ENCODE measurements at places on chromosomes 1 and 21.

GRCh38 chr1:200228081-200228480 is 181.8 kb downstream of the ZNF281 start:
- no peak for DNase-seq

GRCh38 chr1:75901371-75901770 is 30.8 kb downstream of the ASB17 start:
- DNase-seq, result no peak

DNA sequence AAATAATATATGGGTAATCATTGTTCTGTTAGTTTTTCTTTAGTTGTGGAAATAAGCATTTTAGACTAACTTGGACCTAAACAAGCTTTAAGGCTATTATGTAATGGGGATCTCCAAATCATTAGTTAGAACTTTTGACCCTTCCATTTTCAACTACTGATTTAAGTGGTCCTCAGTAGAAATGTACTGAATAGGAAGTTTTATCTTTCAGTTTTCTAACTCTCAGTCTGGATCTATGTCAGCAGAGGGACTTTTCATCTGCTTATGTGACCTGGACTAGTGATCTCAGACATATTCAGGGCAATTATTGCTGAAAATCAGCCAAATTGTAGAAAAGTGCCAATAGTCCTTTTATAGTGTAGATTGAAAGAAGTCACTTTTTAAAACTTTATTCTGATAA is 56.0 kb downstream of the SASS6 start:
- no peak for DNase-seq

- no peak for DNase-seq
Measured at GRCh38 chr1:181794332-181794731, 267.2 kb downstream of the ZNF648 start.

DNA sequence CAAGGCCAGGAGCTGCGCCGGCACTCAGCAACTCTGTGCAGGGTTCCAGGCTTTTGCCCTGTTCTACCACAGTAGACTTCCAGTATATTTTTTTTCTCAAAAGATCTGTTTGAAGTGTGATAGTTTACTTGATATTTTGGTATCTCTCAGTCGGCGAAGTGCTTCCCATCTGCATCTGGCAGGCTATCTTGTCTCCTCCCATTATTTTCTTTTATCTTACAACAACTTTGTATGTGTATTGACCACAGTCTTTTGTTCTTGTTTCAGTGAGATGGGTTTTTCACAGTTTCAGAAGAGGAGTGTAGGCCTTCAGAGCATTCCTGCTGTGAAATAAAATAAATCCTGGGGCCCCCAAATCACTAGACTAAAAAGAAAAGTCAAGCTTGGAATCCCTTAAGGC is 292.9 kb downstream of the PTGER3 start:
- DNase-seq, result no peak

DNA sequence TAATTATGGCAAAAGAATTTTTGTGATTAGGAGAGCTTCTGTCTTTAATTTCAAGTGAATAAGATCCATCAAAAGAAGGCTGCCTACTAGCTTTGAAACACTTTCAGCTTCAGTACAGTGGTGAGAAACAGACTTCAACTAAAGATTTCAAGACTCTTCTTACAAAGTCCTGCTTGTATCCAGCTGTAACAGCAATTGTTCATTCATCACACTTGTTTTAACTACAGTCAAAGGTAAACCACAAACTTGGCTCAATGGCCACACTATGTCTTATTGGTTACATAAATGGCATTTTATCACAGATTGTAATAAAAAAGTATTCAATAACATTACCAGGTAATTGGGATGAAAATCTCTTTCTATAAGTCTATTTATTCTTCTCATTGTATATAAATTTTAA is 59.2 kb downstream of the WARS2 start:
- DNase-seq, result no peak

DNA sequence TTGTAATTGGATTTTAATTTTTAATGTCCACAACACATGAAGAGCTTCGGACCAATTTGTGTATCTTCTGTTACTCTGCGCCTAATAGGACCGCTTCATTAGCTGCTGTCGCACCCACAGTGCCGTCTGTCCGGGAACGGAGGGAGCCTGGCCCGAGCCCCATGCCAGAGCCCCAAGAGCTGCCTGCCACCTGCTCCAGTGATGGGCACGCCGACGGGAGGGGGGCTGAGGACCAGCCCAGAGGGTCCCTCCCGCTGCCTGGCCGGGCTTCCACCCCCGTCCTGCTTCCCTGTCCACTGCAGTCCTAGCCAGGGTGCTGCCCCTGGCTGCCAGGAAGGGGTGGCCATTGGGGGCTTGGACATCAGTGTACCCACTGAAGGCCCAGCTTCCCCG is 30.3 kb upstream of the PLCH2 start:
- no peak for DNase-seq

DNA sequence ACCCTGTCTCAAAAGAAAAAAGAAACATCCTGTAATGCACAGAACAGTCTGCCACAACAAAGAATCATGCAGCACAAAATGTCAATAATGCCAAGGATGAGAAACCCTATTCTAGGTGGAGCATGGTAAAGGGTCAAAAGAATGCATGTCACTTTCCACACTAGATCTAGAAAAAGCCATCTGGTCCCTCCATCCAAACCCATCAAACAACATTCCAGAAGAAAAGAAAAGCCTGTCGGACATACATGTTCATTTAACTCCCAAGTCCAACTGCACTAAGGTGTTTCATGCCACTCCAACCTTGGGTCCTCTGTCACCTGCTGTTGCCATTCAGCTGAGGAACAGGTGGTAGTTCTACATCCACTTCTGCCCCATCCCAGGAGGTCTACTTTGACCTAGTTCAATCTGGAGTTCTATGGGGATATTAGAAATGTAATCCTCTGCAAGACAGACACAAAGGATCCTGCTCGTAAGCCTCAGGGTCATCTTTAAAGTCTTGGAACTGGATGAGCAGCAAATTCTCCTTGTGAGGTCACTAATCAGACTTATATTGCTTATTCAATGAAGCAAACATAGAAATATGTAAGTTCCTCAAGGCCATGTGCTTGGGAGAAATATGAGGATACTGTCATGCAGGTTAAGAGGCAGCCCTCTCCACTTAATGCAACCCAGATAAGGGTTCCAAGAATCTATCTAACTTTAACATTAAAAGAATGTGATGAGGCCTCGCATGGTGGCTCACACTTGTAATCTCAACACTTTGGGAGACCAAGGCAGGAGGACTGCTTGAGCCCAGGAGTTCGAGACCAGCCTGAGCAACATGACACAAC is 3.7 kb downstream of the DEDD start:
- no peak for DNase-seq

DNA sequence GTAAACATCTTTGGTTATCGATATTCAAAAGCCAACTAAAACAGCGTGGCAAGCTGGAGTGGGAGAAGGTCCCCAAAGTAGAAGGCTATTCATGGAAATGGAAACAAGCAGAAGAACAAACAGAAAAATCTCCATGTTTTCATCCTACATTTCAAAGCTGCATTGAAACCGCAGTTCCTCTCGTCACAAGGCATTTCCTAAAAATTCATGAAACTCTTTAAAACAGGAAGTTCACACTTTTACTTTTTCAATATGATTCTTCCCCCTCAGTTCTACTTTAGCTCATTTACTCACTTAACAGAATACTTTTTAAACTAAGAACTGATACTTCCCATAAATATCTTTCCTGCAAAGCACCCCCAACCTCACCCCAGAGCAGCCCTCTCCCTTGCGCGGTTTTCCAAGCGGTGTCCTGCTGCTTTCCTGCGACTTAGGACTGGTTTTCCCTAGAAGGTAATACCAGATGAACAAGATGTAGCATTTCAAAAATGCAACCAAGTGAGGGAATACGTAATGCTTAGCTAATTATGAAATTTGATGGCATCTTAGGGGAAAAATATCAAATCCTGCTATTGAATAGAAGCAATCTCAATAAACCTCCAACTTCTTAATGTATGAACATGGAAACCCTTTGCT is 228.3 kb upstream of the PKN2 start:
- no peak for DNase-seq

DNA sequence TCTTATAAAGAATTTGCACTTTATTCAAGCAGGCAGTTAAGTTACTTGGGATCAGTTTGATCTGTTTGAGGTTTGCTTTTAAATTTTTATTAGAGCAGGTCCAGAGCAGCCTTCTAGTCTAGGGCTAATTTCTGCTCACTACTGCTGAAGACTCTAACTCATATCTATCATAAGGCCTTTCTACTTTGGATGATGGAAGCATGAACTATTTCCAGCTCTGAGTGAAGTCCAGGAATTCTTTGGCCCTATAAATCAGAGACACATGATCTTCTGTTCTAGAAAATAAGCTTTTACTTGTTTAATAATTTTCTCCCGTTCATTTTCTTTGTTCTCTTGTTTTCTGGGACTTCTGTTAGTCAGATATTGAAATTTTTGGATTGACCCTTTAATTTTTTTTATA is 14.7 kb downstream of the NIBAN1 start:
- DNase-seq, result no peak

DNA sequence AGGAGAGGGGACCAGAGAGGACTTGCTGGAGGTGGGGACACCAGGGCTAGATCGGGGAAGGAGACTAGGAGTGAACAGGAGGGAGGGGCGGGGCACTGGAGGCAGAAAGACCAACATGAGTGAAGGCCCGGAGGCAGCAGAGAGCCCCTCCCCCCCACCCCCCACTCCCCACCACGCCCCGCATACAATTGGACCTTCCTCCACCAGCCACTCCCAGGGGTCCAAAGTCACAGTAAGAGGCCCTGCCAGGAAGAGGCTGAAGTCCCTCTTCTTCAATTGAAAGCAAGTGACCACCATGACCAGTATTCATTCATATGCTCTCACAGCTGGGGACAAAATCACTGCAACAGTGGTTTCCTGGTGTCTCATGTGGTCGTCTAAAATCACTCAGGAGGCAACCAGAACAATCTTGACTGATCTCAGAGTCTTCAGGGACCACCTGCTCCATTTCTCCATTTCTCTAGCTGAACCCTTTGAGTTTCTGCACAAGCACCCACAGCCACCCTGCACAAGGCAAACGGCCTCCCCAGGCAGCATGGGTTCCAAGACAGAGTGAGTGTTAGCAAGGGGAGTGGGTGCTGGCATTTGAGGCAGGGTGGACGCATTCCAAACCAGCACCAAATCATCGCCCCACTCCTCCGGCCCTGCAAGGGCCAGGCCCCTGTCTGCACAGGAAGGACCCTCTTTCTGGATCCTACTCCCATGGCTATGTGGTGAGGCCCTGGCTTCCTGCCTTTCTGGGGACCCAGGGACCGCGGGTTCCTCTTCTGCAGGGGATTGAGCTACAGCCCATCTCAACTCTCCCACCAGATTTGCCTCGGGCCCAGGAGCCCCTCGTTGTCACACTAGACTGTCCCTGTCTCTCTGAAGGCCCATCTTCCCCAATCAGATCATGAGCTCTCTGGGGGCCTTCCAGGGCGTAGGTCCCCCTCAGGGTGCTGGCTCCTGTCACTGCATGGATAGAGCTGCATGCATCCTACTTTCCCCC is 17.0 kb downstream of the LAPTM5 start:
- DNase-seq, result no peak

- no peak for DNase-seq
Measured at GRCh38 chr1:62240651-62241370, 46.2 kb downstream of the L1TD1 start.

GRCh38 chr1:18643154-18644012 is 12.7 kb downstream of the PAX7 start:
- no peak for DNase-seq

DNA sequence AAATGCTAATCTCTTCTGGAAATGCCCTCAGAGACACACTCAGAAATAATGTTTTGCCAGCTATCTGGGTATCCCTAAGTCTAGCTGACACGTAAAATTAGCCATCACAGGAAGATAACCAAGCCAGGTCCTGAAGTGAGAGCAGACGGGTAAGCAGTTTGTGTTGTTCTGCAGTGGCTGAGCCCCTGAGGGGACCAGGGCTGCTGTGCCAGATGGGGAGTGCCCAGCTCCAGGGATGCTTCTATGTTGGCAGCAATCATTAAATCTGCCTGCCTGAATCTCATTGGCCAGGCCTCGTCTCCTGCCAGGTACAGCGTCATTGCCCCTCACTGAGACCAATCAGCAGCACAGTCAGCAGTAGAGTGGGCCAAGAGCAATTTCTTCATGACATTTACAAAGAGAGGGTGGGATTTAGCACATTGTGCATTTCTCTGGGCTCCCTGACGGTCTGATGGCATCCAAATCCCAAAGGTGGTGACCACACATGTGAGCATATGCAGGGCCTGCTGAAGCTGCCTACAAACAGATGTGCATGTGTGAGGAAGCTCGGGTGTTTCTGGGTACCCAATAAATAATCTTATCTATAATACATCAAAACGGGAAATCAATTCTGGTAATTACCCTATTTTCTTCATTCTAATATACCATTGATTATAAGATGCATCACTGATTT is 58.7 kb upstream of the LRRN2 start:
- DNase-seq, result no peak

DNA sequence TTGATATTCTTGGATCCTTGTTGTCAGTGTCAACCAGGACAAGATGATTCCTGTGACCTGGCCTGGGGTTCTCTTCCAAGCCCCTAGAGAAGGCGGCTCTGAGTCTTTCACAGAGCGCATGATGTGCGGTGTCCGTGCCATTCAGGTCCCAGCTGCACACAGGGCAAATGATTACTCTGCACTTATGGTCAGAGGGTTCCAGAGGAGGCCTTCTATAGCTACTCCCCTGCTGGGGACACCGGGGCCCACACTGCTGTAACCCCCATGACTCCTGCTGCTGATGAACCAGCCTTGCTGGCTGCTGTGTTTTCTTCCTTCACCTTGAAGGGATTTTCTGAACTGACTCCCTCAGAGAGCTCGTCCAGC is 1.5 kb downstream of the PTGFRN start:
- DNase-seq, result no peak

DNA sequence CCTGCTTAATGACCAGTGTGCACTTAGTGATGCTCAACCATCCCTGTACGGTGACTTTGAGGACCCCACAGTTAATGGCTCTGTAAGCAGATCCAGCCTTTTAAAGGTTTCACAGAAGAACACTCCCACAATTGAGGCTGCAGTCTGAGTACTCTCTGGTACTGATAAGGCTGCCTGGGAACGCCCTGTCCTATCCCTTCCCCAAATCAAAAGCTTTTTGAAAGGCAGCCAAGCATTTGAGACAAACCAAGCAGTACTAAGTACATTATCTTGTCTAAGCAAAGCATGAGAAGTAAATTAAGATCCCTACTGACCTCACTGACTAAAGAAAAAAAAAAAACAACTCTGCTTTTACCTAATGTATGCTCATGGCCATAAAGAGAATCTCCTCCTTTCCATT is 60.7 kb downstream of the SH3GLB1 start:
- DNase-seq, result no peak

GRCh38 chr21:20329636-20330035 is 668.6 kb upstream of the NCAM2 start:
- DNase-seq, result no peak
